Urothelium cell line (cell line): ENCODE measurements at places on chromosomes 6 and 20.

GRCh38 chr20:40476461-40476860 is 212.6 kb downstream of the MAFB start:
- DNase-seq, result no peak

DNA sequence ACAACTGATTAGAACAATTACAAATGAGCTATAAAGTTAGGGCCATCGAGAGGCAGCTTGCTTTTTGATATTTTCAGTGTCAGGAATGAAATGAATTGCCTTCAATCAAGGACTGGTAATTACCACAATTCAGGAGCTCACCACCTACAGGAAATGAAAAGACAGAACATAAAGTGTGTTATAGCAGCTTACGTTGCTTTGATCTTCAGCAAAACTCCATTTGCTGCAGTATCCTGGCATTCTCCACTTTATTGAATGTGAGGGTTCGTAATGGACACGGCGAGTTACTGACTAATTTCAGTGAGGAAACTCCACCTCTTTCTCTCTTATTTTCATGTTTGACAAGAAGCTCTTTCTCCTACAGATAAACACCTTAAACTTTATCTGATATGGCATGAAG is 440.0 kb upstream of the HSF2 start:
- DNase-seq, result no peak

DNA sequence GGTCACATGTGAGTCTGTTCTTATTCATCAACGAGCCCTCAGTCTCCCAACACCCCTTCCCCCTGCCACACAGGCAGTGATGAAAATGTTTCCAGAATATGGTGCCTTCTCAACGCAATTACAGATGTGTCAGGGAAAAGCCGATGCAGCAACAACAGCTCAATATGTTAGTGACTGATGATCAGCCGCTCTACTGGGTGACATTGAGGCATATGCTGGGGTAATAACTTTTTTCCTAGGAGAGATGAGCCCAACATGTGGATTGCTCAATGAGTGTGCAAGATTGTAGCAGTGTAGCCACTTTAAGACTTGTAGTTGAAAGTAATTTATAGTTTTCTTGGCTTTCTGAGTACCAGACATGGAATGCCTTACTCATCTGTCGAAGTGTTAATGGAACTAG is 49.4 kb downstream of the DTD1 start:
- no peak for DNase-seq

- DNase-seq, result no peak
Measured at GRCh38 chr6:144250276-144250675, 34.9 kb upstream of the UTRN start.

DNA sequence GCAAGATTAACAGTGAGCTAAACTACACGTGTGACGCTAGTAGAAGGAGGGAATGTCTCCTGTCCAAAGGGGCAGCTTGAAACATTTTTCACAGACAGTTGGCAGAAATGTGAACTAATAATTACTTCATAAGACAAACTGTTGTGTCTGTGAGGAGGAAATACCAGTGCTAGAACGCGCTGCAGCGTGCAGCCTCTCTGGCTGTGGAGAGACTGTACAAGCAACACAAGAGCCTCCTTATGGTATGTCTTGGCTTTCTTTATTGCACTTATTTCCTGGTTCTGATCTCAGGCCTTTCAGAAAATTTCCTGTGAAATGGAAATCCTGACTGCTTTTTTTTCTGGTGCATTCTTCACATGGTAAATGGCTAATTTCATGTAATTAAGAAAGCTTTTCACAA is 25.3 kb upstream of the TIAM2 start:
- no peak for DNase-seq

DNA sequence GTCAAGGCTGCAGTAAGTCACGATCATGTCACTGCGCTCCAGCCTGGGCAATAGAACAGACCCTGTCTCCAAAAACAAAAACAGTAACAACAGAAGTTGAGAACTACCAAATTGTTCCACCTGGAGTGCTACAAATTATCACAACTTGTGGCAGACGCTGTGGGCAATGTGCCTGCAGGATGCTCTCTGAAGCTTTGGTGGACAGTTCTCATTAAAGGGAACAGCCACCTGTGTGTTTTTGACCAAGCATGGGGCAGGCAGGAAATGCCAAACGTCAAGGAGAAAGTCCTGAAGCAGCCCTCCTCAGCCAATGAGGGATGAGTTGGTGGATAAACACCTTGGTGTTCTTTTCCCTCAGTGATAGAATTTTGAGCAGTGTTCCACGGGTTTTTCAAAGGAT is 15.8 kb downstream of the COX4I2 start:
- no peak for DNase-seq

GRCh38 chr6:151536188-151536479 is 42.3 kb downstream of the CCDC170 start:
- DNase-seq, result no peak

DNA sequence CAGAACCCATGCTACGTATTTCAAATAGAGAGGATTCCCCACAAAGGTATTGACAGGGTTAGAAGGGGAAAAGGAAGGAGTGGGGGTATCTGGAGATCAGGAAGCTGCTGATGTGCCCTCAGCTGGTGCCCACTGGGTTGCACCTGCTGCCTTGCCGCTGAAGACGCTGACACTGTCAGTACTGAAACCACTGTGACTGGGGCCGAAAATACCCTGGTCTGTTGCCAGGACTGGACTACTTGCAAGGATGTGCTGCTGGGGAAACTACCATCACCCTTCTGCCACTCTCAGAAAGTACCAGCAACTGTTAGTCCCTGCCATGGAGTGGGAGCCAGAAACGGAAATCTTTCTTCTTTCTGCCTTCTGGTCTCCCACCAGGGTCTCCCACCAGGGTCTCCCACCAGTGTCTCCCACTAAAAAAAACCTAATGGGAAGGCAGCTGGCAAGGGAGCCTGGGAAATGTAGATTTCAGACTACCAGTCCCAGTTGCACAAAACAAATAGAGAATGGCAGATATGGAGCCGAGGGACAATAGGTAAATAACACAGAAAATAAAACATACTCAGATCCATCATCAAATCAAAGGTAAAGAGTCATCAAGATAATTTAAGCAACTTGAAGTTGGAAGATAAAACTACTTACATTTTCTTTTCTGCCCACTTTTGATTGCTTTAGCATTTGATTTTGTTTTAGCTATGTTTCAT is 204.8 kb downstream of the TPBG start:
- DNase-seq, result no peak

DNA sequence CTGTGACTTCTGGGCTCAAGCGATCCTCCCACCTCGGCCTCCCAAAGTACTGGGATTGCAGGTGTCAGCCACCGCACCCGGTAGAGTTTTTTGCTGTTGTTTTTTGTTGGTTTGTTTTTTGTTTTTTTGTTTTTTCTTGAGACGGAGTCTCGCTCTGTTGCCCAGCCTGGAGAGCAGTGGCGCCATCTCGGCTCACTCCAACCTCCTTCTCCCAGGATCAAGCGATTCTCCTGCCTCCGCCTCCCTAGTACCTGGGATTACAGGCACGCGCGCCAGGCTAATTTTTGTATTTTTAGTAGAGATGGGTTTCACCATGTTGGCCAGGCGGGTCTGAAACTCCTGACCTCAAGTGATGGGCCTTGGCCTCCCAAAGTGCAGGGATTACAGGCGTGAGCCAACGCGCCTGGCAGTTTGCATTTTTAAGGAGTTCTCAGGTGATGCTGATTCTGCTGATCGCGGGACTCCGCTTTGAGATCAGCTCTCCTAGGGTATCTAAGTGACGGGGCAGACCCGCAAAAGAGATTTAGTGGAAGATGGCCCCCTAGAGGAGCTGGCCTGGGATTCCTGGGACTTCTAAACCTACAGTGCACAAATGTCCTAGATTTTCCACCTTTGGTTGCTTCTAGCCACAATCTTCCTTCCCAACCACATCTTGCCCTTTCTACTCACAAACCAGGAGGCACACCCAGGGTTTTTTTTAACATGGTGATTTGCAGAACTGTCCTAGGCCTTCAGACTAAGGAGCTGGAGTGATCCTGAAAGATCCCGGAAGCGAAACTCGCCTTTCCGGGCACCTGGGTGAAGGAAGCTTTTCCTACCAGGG is 45.2 kb downstream of the DPPA5 start:
- peak; percentile 68 for DNase-seq

DNA sequence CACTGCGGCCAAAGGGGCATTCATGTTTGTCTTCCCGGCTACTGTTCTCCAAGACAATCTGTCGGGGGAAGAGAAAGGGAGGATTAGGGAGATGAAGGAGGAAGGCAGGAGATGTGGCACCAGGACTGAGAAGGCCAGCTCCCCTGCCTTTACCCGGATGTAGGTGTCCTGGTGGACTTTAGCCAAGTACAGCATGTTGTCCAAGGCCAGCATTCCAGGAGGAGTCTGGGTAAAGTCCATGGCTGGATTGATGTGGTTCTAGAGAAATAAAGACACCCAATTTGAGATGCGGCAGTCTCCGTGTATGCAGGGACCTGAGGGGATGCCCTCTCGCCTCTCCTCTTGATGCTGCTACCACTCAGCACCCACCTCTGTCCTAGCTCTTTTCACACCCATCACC is 32.0 kb downstream of the ELMO2 start:
- no peak for DNase-seq

GRCh38 chr6:37943436-37944058 is 124.0 kb downstream of the ZFAND3 start:
- DNase-seq, result no peak

DNA sequence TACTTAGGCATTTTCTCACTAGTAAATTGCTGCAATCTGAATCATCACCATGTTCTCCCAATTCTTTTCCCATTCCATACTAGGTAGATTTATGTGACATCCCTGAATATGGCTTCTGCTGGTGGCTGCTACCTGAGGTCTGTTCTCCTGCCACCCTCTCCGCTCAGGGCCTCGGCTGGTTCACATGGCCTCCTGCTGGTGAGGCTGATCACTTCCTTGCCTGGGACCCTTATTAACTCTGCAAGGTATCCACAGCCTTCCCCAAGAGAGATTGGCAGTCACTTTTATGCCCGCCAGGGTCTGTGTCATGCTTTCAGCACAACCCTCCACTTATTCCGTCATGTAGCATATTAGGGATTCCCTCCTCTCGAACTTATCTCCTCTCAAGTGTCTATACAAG is 424.5 kb upstream of the FLRT3 start:
- DNase-seq, result no peak

GRCh38 chr20:16748308-16748900 is at the start of gene OTOR:
Gene OTOR, plus strand, starts transcription at chr20:16748358. Its CDS starts 44 bp downstream, at chr20:16748402.
- DNase-seq, result no peak

- no peak for DNase-seq
Measured at GRCh38 chr6:26087284-26088115, at the start of gene HFE. Gene HFE, plus strand, starts transcription at chr6:26087429. Its CDS starts 12 bp downstream, at chr6:26087441.

DNA sequence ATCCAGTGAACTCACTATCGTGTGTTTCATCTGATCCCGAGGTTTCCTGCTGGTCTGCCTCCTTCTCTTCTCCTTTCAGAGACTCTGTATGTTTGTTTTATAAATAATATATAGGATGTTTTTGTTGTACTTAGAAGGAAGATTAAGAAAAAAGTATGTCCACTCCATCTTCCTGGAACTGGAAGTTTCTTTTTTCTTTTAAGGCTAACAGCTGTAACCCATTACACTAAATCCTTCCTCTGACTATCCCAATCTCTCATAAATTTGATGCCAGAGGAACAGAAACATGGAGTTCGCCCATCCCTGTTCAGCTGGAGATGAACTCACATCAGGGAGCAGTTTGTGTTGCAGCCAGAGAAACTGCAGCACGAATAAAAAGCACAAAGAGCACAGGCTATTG is 20.7 kb downstream of the RIPK1 start:
- no peak for DNase-seq

DNA sequence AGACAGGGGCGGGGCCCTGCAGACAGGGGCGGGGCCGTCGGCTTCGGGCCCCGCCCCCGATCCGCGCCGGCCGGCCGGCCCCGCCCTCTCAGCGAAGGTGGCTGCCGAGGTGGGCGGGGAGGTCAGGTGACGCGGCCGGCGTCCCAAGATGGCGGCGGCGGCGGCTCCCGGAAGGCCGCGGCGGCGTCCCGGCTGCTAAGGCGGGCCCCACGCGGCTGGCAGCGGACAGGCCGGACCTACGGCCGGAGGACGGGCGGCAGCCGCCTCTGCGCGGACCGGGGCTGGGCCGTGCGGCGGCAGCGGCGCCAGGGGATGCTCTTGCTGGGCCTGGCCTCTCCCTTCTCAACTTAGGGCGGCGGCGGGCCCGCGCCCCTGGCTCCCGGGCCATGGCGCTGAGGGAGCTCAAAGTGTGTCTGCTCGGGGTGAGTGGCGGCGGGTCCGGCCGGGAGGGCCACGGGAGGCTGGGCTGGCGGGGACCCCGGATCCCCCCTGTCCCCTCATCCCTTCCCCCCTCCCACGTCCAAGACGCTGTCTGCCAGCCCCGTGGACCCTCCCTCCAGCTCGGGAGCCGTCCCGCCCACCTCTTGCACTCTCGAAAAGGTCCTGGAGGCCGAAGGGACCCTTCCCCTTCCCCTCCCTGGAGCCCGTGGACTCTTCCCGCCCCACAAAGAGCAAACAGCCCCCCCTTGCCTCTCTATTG is at the start of gene RAB22A:
TSS of gene RAB22A (plus strand) at position 125 of the 700 bp plus-strand sequence. CDS start at position 387, 262 bp downstream.
- peak; percentile 99 for DNase-seq

- no peak for DNase-seq
Measured at GRCh38 chr6:156391061-156391672, 386.0 kb upstream of the ARID1B start.

- peak; percentile 53 for DNase-seq
Measured at GRCh38 chr6:97947841-97948240, 664.8 kb upstream of the MMS22L start.

- no peak for DNase-seq
Measured at GRCh38 chr6:166703149-166703710, 76.2 kb upstream of the RPS6KA2 start.

- no peak for DNase-seq
Measured at GRCh38 chr20:64131406-64131805, 24.0 kb upstream of the NPBWR2 start.

DNA sequence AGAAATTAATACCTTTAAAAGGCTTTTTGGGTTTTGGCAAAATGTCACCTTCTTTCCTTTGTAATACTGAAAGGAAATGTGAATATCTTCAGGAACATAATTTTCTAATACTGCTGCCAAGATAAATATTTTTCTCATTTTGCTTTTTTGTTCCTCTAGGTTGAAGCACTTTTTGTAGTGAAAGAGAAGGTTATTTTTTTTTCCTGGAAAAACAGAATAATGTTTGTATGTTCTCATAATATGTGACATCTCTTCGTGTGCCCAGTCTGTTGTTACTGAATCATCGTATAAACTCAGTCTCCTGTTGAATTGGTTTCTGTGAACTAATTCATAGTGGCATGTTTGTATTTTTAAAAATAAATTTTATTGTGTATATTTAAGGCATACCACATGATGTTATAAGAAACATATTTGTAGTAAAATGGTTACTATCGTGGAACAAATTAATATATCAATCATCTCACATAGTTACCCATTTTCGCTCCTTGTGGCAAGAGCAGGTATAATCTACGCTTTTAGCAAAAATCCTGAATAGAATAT is 74.4 kb downstream of the SH3BGRL2 start:
- DNase-seq, result no peak

GRCh38 chr6:33840048-33840926 is 36.5 kb upstream of the MLN start:
- peak; percentile 92 for DNase-seq

GRCh38 chr20:63483834-63484233 is 11.4 kb upstream of the KCNQ2 start:
- DNase-seq, result no peak

GRCh38 chr20:21384308-21384892 is 12.9 kb downstream of the NKX2-4 start:
- no peak for DNase-seq
